Immature natural killer cell (primary cell): ENCODE measurements at places on chromosomes 12 and 14. TPM values are rescaled to one million over a fixed set of nuclear protein-coding genes. Genes with fewer than 3 reads are reported as not detected.

Gene TRIAP1
- polyA plus RNA-seq: 66.4 TPM

Gene CCER1
- not detected for polyA plus RNA-seq

Gene SIRT4
- polyA plus RNA-seq: 1.9 TPM

Gene CLBA1
- polyA plus RNA-seq: 0.37 TPM

Gene PPP1CC
- 89.8 TPM for polyA plus RNA-seq

Gene ZNF84
- 11.7 TPM for polyA plus RNA-seq

Gene KLRG1
- polyA plus RNA-seq: 308 TPM

Gene PRR4
- 4.5 TPM for polyA plus RNA-seq

Gene PRKD1
- not detected for polyA plus RNA-seq

Gene TPCN1
- polyA plus RNA-seq: not detected

GRCh38 chr12:127008755-127009403 is 1258.1 kb upstream of the TMEM132C start:
- DNase-seq: no peak

GRCh38 chr14:64550621-64551333 is 1.0 kb downstream of the PPP1R36 start:
- DNase-seq: no peak

DNA sequence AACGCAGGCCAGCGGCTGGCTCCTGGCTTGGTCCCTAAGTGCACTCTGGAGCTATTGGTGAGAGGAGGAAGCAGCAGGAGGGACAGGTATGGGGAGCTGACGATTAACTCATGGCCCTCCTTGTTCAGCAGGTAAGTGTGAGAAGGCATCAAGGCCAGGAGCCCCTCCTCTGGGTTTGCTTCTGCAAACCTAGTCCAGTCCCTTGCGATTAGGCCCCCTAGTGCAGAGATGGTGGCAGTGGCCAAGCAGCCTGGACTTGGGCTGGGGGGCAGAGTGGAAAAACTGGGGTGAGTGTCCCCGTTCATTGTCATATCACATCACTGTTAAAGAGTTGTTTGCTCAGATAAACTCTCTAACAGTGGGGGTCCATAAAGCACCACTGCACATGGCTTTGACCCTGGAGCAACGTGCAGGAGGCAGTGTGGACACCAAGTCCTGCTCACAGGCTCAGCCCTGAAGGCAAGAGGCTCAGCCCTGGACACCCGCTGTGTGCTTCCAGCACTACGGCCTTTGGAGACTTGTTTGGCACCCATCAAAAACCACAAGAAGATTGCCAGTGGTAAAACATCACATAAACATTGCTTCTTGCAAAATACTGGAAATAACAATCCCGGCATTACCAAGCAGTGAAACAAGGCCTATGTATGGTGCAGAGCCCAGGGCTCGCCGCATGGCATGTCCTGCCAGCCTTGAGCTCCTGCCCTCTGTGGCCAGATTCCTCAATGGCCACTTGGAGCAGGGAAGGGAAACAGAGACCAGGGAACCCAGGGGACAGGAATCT is 184.3 kb upstream of the RTL1 start:
- no peak for DNase-seq

DNA sequence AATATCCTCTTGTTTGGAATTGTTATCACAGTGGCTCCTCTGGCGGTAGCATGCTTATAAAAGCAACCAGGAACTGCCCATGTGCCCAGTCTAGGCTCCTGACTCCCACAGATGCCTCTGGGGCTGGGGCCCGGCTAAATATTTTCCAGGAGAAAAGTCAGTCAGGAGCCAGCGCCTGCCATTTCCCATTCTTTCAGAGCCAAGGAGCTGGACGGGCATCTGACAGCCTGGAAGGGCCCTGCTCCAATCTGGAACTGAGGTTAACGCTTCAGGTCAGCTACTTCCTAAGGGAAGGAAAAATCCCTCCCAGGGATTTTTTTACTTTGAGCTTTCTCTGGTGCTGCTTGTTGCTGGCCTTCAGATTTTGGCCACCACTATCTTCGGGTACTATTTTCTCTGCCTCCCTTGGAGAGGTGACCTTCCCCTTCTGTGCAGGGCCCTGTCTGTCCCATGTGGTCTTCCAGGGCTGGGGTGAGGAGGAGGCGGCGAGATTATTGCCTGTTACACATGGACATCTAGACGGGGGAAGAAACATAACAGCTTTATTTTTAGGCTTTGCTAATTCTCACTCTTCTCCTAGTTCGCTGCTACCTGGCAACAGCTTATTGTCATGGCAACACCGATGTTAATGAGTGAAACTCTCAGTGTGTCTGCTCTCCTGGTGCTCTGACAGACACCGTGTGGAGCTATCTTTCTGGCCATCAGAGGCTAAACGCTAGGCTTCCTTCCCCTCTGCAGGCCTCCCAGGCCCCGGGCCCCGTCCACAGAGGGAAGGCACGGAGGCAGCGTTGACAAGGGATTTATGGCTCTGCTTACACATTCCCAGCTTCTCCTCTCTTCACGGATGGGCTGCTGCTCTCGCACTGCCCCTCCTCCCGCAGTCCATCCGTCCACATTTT is 160.4 kb downstream of the CACNA1C start:
- DNase-seq: no peak

- DNase-seq: no peak
These were observed 23.5 kb downstream of the CCDC92 start for GRCh38 chr12:123948796-123949769.

- DNase-seq: no peak
These were observed 193.4 kb upstream of the ATP2B1 start for GRCh38 chr12:89901906-89902642.

- DNase-seq: no peak
These were observed 98.6 kb downstream of the TAOK3 start for GRCh38 chr12:118274066-118274465.

DNA sequence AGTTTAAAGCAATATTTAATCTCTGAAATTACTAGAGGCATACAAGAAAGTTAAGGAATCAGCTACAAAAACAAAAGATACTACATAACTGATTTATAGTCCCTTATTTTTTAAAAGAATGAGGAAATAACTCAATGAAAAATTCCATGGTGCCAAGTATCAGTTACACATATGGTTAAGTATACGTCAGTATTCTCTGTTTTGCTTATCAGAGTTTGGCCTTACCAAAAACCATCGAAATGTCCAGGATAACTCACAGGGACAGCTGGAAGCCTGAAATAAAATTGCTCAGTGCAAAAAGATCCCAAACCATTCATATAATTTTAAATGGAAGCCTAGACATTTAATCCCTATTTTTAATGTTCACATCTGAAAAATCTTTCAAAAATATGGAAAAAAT is 3.6 kb downstream of the CFL2 start:
- no peak for DNase-seq

DNA sequence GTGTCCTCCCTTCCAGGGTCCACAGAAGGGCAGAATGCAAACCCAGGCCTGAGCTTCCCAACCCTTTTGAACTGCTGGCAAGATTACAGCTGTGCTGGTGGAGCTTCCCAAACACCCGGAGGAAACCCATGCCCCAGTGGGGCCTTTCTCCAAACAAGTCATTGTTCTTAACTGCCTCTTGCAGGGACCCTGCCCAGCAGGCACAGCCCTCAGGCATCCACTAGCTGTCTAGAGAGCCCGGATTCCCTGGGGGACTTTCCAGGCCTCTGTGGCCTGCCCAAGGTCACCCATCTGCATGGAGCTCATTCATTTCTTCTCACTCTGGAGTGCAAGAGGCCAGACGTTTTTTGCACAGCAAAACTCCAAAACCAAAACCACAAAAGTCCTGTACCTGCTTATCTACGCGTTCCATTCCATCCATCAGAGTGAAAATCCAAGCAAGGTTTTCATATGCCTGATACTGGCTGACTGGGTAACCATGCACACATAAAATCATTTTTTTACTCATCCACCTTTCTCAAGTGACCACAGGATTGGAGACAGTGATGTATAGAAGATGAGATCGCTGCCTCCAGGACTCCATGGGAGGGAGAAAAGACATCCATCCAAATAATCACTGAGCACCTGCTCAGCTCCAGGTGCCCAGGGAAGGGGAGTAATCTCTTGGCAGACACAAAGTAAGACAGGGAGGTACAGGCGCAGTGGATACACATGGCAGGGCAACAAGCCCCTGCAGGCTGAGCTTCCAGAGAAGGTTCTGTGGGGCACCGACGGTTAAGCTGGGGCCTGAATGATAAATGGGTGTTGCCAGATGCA is 17.2 kb upstream of the BDKRB2 start:
- DNase-seq: no peak

- DNase-seq: no peak
These were observed 41.9 kb upstream of the POC1B start for GRCh38 chr12:89567691-89568239.

DNA sequence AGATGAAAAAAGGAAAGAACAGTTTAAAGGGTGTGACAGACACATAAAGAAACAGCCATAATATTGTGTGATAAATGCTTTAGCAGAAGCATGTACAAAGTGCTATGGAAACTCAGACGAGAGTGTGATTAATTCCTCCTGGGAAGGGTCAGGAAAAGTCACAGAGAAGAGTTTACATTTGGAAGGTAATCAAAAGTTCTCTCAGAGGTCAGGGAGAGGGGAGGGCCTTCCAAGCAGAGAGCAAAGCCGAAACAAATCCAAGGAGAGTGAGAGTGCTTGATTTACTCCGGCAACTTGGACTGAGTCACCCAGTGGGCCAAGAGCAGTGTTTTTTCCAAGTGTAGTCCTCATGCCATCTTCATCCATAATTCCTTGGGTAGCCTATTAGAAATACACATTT is 108.3 kb downstream of the IGF1 start:
- DNase-seq: no peak

DNA sequence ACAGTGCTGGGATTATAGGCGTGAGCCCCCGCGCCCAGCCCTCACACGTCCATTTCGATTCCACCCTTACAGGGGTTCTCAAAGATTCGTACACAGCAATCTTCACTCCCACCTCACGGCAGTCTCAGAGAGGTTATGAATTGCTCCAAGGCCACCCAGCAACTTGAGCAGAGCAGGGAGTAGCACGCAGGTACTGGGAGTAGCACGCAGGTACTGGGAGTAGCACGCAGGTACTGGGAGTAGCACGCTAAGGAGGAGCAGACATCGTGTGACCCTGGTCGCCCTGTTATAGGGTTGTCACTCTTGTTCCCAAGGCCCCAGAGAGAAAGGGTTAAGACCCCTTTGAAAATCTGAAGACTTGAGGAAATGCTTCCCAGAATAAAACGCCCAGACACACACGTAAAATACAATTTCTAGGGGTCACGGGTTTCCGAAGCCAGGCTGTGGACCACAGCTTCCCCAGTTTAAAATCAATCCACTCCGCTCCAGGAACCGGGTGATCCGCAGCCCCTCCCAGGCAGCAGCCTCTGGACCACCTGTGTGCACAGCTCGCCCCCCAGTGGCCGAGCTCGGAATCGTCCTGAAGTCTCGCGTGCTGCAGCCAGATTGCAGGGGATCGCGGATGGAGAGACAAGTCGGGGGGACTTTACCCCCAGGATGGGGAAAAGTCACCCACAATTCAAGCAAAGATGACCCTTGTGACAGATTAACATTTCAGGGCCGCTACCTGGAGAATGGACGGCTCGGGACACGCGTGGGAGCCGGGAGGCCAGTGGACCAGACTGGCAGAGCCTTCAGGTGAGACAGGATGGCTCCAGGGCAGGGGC is 92.0 kb downstream of the SCARB1 start:
- DNase-seq: peak; percentile 66

GRCh38 chr12:96526110-96526509 is 36.7 kb downstream of the CFAP54 start:
- no peak for DNase-seq

DNA sequence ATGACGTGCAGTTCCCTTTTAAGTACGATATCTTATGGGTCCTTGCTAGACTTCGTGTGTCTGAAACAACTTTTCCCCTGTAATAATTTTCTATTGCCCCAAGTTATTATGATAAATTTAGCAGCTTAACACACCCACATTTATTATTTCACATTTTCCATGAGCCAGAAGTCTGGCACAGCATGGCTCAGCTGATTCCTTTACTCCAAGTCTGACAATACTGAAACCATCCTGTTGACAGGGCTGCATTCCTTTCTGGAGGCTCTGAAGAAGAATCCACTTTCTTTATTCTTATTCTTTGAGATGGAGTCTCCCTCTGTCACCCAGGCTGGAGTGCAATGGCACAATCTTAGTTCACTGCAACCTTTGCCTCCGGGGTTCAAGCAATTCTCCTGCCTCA is 80.9 kb downstream of the DENND5B start:
- DNase-seq: no peak

DNA sequence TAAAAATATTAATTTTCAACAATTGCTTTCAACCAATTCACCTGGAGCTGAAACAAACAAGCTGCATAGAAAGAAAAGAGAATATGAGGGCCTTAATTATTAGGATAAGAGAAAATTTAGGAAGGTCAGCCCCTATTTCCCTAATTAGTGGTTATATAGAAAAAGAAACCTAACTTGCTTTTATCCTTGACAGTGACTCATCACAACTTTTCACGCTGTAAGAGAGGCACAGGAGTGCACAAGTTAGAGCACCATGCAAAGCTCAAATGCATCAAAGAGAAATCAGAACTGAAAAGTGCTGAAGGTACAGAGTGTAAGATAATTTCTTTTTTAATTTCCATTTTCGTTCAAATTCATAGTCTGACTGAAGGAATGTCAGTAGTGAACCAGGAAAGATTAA is 4.7 kb downstream of the CLEC4D start:
- no peak for DNase-seq
